CD4-positive, alpha-beta T cell treated with Interleukin-4 for 4 hours (primary cell): ENCODE measurements at places on chromosomes 16 and 17.

GRCh38 chr16:27154705-27155521, 48.4 kb upstream of the KDM8 start:
- DNase-seq: peak; percentile 56

GRCh38 chr16:46785076-46785845, 37.1 kb upstream of the MYLK3 start:
- DNase-seq: no peak

DNA sequence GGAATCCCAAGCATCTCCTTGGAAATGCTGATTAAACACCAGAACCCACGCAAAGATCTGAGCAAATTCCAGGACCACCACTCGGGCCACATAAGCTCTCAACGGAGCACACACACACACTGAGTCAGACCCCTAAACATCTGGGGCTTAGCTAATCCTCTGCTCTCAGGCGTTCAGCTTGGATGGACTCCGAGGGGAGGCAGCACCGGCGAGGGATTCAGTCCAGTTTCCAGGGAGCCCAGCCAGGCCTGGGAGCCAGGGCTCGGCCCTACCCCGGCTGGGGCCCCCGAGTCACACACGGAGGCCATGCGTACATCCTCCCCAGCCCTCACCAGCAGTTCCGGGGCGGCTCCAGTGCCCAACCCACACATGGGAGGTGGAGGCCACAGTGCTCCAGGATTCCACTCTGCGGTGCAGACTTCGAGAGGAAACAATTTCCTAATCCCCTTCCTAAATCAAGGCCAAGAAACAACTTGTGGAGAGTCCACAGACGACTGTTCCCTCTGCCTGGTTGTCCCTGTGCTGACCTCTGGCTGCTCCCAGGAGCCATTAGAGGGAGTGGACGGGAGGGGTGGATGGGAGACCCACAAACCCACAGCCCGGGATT, 70.5 kb downstream of the GAS7 start:
- DNase-seq: no peak

DNA sequence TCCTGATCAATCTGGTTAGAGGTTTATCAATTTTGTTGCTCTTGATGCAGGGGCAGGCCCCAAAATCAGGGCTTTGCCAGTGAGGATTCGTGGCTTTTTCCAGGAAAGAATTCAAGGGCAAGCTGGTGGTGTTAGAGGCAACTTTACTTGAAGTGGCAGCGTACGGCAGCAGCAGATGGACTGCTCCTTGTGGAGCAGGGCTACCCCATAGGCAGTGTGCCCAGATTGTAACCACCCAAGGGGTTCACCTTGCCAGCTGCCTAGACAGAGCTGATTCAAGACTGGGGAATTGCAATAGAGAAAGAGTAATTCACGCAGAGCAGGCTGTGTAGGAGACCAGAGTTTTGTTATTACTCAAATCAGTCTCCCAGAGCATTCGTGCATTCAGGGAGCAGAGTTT, 16.7 kb downstream of the DRC7 start:
- no peak for DNase-seq

GRCh38 chr16:85448557-85449190, 164.4 kb upstream of the GSE1 start:
- DNase-seq: peak; percentile 36

GRCh38 chr16:78998879-78999278, 601.7 kb downstream of the MAF start:
- no peak for DNase-seq

DNA sequence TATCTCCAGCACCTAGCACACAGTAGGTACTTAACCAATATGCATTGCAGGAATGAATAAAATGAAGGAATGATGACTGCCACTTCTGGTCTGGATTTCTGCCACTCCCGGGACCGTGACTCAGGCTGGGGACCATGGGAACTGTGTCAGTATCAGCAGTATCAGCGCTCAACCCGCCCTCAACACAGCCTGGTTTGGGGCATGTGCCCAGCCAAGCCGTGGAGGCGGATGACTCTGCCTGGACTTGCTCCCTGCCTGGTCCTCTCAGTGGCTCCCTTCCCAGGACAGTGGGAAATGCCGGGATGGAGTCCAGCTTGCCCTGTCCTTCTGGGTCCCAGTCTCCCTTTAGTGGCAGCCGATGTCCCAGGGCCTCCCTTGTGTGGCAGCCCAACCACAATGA, 55.1 kb downstream of the SRCIN1 start:
- no peak for DNase-seq

DNA sequence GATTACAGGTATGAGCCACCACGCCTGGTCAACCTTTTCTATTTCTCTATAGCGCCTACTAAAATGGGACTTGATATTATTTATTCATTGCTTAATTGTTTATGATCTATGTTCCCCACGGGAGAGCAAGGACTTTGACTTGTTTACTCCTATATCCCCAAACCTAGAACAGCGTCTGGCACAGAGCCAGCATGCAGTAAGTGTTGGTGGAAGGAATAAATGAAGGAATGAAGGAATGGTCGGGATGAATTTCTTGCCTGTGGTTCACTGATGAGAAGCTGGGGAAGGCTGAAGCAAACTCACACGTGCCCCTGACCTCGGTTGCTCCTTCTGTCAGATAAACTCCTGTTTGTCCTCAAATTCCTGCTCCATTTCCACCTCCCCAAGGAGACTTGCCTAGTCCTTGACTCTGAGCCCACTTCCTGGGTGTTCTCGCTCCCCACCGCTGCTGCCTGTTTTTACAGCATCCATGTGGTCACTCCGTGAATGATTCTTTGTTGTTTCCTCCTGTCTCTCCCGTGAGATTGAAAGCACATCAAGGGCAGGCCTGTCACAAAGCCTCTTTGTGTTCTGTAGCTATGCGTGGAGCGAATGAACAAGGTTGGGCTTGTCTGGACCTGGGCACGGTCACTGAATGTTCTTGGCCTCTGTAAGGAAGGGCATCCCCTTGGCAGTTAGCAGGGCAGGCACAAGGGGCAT, 17.3 kb downstream of the C17orf100 start:
- no peak for DNase-seq

GRCh38 chr16:72191551-72191950, 19.6 kb upstream of the PMFBP1 start:
- no peak for DNase-seq

GRCh38 chr17:9977180-9977575, 72.1 kb upstream of the RCVRN start:
- DNase-seq: no peak

DNA sequence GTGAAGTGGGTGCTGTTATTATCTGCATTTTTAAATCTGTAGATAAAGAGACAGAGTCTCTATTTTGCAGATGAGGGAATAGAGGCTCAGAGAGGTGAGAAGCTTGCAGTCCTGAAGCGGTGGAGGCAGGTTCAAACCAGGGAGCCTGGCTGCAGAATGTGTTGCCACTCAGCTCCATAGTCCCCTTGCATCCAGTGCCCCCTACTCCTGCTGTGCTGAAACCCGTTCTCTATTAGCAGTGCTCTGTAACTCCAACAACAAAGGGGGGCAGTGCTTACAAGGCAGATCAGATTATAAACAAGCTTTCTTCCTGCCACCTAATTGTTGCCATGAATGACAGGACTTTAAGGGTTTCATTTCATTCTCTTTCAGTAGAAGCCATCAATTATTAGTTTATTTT, 118.1 kb upstream of the CACNG3 start:
- DNase-seq: no peak
